ENCODE measurements at places on chromosomes 1 and 21.

DNA sequence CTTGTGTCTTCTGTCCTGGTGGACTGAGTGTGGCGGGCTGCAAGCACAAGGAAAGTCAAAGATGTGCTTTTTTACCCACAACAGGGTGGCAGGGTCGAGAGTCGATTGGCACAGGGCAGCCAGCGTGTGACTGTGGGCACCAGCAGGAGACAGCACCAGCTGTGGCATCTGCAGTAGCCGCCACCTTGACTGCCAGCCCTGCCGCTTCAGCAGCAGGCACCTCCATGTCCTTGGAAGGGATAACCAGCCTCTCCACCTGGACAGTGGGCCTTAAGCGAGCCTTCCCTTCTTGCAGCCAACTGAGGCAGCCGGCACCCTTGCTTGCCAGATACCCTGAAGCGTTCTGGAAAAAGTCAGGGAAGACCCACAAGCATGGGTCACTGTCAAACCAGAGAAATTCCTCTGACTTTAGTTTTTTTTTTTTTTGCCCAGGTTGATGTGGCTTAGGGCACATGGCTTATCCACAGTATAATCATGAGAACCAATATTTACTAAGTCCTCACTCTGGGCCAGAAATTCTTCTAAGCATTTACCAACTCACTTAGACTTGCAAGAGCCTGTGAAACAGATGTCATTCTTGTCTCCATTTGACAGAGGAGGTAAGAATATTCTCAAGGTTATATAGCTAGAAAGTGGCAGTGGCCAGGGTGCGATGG lies 30.1 kb upstream of the PTGFRN start:
- DNase-seq, result no peak

GRCh38 chr21:34691390-34692032 lies 22.7 kb downstream of the CLIC6 start:
- DNase-seq, result no peak

DNA sequence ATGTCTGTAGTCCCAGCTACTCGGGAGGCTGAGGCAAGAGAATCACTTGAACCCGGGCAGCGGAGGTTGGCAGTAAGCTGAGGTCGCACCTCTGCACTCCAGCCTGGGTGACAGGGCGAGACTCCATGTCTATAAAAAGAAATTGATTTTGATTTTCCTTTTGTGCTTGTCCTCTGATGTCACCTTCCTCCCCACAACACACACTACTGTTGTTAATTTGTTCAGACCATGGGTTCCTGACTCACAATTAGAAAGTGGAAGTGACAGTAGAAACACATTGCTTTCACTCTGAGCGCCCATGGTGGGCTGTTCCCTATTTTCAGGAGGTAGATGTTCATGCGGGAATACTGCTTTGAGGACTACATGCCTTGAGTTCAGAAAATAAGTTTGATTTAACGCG lies 165.5 kb upstream of the KCNJ6 start:
- DNase-seq, result no peak

- no peak for DNase-seq
Measured at GRCh38 chr1:44484155-44484688, 79.2 kb downstream of the RNF220 start.

DNA sequence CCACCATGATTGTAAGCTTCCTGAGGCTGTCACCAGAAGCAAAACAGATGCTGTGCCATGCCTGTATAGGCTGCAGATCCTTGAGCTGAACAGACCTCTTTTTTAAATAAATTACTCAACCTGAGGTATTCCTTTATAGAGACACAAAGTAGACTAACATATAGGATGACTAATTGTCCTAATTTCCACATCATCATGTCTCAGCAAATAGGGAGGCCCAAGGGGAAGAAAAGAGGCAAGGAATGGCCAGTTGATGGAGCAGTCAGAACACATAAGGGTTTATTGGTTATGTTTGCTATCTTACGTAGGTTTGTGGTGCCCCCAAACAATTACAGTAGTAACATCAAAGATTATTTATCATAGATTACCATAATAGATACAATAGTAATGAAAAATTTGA lies 126.2 kb downstream of the RASAL2 start:
- no peak for DNase-seq

GRCh38 chr1:24297187-24297851 lies 21.8 kb upstream of the GRHL3 start:
- DNase-seq, result no peak

DNA sequence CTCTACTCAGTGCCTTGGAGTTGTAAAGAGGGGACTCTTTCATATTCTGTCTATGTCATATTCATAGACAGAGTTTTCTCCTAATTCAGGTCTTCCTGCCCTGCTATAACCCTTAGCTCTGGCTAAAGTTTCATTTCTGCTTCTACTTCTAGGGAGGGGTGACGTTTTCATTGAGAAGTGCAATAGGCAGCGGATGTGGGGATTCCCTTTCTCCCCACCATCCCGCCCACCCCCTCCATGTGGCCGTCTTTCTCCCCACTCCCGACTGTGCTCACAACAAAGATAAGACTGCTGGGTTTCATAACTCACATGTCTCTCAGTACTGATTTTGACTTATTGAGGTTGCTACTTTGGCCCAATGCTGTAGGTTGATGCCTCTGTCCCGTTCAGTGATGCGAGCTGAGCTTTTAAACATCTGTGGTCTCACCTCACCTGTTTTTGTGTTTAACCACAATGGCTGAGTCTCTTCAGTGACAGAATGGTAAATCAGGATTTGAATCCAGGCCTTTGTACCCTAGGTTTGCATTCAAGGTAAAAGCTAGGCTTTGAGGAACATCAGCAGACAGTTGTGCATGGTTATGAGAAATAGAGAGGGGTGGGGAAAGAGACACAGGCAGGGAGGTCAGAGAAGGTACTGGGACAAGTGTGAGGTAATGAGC lies 7.8 kb upstream of the KIF14 start:
- DNase-seq, result no peak

GRCh38 chr1:209855623-209856022 lies 27.9 kb downstream of the UTP25 start:
- no peak for DNase-seq

- no peak for DNase-seq
Measured at GRCh38 chr1:50833216-50833615, 126.9 kb downstream of the FAF1 start.

DNA sequence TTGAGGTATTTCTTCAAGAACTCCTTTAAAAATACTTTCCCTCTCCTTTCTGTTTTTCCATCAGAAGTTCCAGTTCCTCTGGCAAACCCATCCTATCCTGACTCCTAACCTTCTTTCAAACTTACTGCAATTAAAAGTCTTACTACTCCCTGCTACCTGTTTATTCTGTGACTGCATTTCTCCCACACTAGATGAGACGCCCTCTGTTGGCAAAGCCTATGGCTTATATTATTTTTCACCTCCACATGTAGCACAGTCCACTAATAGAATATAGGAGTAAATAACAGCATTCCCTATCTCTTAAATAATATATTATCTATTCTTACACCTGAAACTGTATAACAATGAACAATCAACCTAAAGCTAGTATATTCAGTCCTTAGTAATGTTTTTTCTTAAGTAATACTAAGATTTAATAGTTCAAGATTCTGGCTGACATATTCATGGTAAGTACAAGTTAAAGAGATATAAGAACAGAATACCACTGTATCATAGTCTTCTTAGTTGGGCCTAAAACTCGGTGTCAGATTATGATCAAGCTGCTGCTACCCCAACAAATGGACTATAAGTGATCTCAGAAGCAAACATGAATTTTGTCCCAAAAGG lies 54.8 kb downstream of the RAB3GAP2 start:
- no peak for DNase-seq

- DNase-seq, result no peak
Measured at GRCh38 chr1:56774067-56774609, 45.1 kb downstream of the FYB2 start.
